ENCODE measurements at places on chromosomes 5 and 9. TPM values are rescaled to one million over a fixed set of nuclear protein-coding genes. Genes with fewer than 3 reads are reported as not detected.

- DNase-seq, result no peak
- no peaks in the 10 kb centered on the region for H3K36me3 ChIP-seq
- no peak overlapping the region for H3K27ac ChIP-seq
- peaks cover 6% of the 10 kb centered on the region for H3K27me3 ChIP-seq
- H3K4me3 ChIP-seq, result no peak overlapping the region
These were observed 49.6 kb upstream of the KIF2A start for GRCh38 chr5:62256161-62257019.

Gene CCL28
- total RNA-seq, result 0.05 TPM

- H3K27me3 ChIP-seq, result peaks cover 9% of the 10 kb centered on the region
- peaks cover 92% of the 10 kb centered on the region for H3K4me1 ChIP-seq
These were observed 9.4 kb downstream of the PDGFRB start for GRCh38 chr5:150146235-150146634.

GRCh38 chr9:76709020-76709419 lies 55.2 kb upstream of the PCA3 start:
- no peaks in the 10 kb centered on the region for H3K36me3 ChIP-seq
- peaks cover 59% of the 10 kb centered on the region for H3K27me3 ChIP-seq
- no peak overlapping the region for H3K27ac ChIP-seq
- no peak for DNase-seq
- no peaks in the 10 kb centered on the region for H3K4me1 ChIP-seq

Gene C5orf24
- total RNA-seq, result 53.4 TPM

DNA sequence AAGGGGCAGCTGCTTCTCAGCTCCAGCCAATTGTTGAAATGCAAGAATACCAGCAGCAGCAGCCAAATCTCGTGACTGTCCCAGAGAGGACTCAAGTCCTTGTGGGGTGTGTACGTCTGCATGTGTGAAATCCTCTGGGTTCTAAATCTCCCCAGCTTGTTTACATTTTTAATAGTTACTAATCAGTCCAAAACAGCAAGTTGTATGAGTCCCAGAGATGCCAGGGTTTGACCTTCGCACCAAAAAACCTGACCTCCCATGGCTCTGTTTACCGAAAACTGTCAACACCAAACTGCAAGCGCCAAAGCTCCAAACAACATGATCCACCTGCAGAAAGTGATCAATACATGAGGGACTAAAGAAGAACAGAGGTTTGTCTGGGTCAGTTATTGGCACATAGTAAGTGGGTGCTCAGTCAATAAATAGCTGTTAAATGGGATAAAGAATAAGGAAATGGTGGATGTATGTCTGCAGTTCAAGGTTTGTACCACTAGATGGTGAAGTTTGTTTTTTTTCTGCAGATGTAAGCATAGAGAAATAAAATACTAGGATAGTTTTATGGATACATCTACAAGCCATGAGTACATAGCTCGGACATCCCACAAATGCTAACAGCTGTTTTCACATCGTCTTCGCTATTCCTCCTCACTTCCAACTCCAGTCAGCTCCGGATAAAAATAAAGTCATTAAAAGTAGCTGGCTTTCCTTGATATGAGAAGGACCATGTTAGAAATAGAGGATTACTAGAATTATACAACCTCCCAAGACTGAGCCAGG lies 85.3 kb upstream of the ADRB2 start:
- peak overlapping the region; percentile 67 for H3K4me3 ChIP-seq
- H3K36me3 ChIP-seq, result no peaks in the 10 kb centered on the region
- H3K27me3 ChIP-seq, result peaks cover 2% of the 10 kb centered on the region
- H3K27ac ChIP-seq, result peak overlapping the region; percentile 44
- peak; percentile 79 for DNase-seq

GRCh38 chr5:134136221-134136631 lies 21.7 kb downstream of the TCF7 start:
- H3K27me3 ChIP-seq, result no peaks in the 10 kb centered on the region
- H3K27ac ChIP-seq, result no peak overlapping the region
- no peak overlapping the region for H3K4me3 ChIP-seq
- peaks cover 31% of the 10 kb centered on the region for H3K4me1 ChIP-seq
- H3K36me3 ChIP-seq, result peaks cover 10% of the 10 kb centered on the region
- DNase-seq, result no peak

Gene PCDHB10
- total RNA-seq, result 1.3 TPM

Gene PCAT7
- not detected for total RNA-seq

- peaks cover 39% of the 10 kb centered on the region for H3K36me3 ChIP-seq
- DNase-seq, result peak; percentile 89
- peaks cover 25% of the 10 kb centered on the region for H3K4me1 ChIP-seq
- H3K27me3 ChIP-seq, result peaks cover 1% of the 10 kb centered on the region
These were observed 52.1 kb downstream of the AQP7 start for GRCh38 chr9:33350310-33350709.

DNA sequence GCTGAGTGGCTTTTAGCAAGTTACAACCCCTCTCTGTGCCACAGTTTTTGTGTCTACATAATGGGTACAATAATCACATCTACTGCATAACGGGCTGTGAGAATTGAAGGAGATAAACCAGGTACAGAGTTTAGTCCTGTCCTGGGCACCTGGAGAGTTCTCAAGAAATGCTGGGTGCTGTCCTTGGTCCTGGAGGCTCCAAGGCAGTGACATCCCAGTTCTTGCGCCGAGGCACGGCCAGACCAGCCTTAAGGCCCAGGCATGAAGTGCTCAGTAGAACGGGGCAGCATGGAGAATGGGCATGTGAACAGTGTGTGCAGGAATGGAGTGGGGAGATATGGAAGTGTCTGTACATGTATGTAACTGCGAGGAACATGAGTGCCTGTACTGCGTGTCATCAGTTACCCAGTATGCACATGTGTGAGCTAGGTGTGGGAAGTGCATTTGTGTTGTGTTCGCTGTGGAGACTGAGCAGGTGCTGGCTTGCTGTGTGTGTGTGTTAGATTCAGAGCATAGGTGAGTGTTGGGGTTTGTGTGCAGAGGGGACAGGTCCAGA lies 6.3 kb upstream of the UNC5A start:
- no peaks in the 10 kb centered on the region for H3K4me1 ChIP-seq
- peaks cover 9% of the 10 kb centered on the region for H3K27me3 ChIP-seq
- no peak overlapping the region for H3K27ac ChIP-seq
- no peaks in the 10 kb centered on the region for H3K36me3 ChIP-seq
- no peak overlapping the region for H3K4me3 ChIP-seq

- H3K27me3 ChIP-seq, result no peaks in the 10 kb centered on the region
- DNase-seq, result no peak
- peaks cover 4% of the 10 kb centered on the region for H3K36me3 ChIP-seq
- peak overlapping the region; percentile 8 for H3K4me3 ChIP-seq
These were observed 5.5 kb upstream of the LOX start for GRCh38 chr5:122083535-122083934.

DNA sequence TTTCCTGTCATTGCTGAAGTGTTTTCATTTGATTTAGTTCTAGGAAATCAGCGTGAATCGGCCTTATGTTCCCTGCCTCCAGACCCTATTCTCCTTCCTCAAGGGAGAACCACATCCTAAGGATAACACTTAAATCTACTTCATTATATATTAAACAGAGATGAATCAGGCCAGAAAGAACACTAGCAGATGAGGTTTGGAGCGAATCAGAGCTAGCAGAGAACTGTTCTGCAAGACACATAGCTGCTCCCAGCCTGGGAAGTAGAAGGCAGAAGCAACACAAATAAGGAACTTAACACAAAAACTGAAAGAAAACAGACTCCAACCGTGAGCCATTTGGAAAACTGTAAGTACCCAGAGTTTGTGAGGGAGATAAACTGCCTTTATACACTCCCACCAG lies 718.2 kb downstream of the SEMA5A start:
- H3K4me1 ChIP-seq, result peaks cover 79% of the 10 kb centered on the region
- DNase-seq, result peak; percentile 12
- H3K4me3 ChIP-seq, result peak overlapping the region; percentile 2
- peaks cover 5% of the 10 kb centered on the region for H3K36me3 ChIP-seq

GRCh38 chr9:84228130-84228720 lies 112.3 kb downstream of the SLC28A3 start:
- peaks cover 10% of the 10 kb centered on the region for H3K27me3 ChIP-seq
- no peaks in the 10 kb centered on the region for H3K36me3 ChIP-seq
- H3K4me1 ChIP-seq, result no peaks in the 10 kb centered on the region
- DNase-seq, result no peak
- no peak overlapping the region for H3K27ac ChIP-seq

Gene C9orf153
- total RNA-seq, result not detected

GRCh38 chr9:4157584-4158499 lies 142.0 kb downstream of the GLIS3 start:
- H3K4me3 ChIP-seq, result no peak overlapping the region
- peaks cover 10% of the 10 kb centered on the region for H3K36me3 ChIP-seq
- H3K4me1 ChIP-seq, result peaks cover 9% of the 10 kb centered on the region
- H3K27ac ChIP-seq, result no peak overlapping the region
- peaks cover 3% of the 10 kb centered on the region for H3K27me3 ChIP-seq

Gene LCN15
- not detected for total RNA-seq

Gene ACTBL2
- not detected for total RNA-seq

GRCh38 chr9:109967651-109968642 lies 187.9 kb downstream of the PALM2AKAP2 start:
- no peaks in the 10 kb centered on the region for H3K36me3 ChIP-seq
- no peak overlapping the region for H3K4me3 ChIP-seq

Gene RNF38
- 17.2 TPM for total RNA-seq

DNA sequence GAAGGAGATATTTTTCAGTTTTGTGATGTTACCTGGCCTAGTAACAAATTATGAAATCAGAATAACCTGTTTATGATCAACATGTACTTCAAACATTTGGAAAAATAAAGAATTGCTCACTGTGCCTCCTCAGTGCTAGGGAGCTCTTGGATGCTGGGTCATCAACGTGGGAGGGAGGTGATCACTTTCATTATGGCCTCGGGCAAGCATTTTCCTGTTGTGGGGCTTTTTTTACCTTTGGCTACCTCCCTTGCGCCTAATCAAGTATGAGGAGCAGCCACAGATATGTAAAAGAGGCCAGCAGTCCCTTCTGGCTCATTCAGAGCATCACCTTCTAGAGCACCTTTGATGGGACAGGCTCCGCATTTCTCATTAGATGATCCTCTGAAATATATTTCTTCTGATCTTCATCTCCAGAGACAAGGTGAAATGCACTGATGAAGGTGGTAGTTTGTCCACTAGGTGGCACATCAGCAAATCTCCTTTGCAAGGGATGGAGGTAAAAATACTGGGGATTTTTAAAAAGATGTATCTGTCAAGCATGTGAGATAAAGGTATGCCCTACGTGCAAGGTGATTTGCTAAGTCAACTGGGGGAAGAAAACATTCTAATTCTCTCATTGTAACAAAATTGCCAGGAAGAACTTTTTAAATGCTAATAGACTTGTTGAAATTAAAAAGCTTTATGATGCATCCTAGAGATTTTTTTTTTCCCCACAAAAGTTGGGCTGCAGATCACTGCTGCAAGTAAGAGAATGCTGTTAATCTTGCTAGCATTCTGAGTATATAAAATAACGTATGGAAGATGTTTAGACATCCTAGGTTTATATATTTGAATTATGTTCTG lies 218.2 kb downstream of the MAST4 start:
- no peak overlapping the region for H3K27ac ChIP-seq
- peak; percentile 57 for DNase-seq
- no peak overlapping the region for H3K4me3 ChIP-seq
- peaks cover 20% of the 10 kb centered on the region for H3K27me3 ChIP-seq
- H3K4me1 ChIP-seq, result no peaks in the 10 kb centered on the region

DNA sequence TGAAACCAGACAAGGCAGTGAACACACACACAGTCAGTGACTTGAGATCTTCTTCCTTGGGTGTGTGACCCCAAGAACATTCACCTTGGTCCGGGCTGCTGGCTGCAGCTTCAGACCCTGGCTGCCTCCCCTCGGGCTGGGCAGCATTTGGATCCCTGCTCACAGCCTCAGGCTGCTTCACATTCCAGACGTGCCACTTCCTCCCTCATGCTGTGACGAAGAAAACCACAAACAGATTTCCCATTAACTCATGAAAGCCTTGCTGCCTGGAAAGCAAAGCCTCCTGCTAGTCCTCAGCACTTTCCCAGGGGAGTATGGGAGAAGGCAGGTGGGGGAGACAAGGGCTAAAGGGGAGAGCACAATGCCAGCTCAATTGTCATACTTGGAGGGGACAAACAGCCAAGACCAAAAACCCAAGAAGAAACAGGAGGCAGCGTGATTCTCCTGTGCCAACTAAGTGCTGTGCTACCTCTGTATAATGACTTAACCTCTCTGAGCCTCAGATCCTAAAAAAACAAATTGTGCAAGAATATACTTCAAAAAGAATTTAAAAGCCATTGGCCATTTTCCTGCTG lies 594.6 kb upstream of the BRINP1 start:
- peaks cover 27% of the 10 kb centered on the region for H3K4me1 ChIP-seq
- peak overlapping the region; percentile 76 for H3K4me3 ChIP-seq
- H3K27me3 ChIP-seq, result peaks cover 2% of the 10 kb centered on the region
- H3K36me3 ChIP-seq, result no peaks in the 10 kb centered on the region
- DNase-seq, result peak; percentile 89

DNA sequence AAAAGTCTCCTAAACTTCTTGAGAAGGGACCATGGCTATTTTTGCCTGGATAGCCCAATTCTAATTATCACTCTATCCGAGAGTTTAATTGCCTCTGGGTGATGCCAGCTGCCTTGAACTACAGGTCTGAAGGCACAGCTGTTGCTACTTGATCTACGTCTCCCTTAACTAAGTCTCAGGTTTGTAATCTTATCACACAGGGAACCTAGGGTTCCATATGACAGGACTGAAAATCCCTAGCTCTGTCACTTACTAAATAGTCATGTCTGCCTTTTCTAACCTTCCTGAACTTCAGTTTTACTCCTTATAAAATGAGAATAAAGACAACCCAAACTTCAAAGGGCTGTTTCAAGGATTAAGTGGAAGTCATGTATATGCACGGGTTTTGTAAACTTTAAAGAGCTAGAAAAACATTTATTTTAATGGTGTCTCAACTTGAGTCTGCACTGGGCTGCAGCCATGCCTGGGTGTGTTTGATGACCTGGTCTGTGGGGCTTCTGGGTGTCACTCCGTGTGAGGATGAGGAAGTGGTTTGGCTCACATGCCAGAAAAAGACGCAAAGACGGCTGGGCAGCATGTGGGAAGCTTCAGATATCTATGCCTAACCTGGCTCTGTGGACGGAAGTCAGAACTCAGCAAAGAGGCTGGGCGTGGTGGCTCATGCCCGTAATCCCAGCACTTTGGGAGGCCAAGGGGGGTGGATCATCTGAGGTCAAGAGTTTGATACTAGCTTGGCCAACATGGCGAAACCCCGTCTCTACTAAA lies 129.3 kb upstream of the SLC44A1 start:
- DNase-seq, result no peak
- peaks cover 8% of the 10 kb centered on the region for H3K4me1 ChIP-seq
- no peak overlapping the region for H3K27ac ChIP-seq
- H3K27me3 ChIP-seq, result peaks cover 5% of the 10 kb centered on the region

DNA sequence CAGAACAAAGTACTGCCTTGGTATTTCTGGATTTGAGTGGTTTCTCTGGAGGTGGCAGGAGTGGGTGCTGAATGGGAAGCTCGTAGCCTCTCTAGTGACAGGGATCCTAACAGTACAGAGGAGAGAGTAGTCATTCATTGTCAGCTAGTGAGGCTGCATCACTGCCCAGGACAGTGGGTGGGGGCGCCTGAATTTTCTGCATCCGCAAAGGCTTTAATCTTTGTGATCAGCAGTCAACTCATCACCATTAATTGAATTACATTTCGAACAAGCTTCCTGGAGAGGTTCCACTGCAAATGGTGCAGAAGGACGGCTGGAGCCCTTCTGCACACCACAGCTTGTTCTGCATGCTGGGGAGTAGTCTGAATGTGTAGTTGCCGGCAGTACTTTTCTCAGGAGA lies 77.5 kb downstream of the HSPA4 start:
- no peaks in the 10 kb centered on the region for H3K4me1 ChIP-seq
- H3K36me3 ChIP-seq, result no peaks in the 10 kb centered on the region
- no peak overlapping the region for H3K27ac ChIP-seq
- no peak for DNase-seq
- H3K4me3 ChIP-seq, result no peak overlapping the region
- H3K27me3 ChIP-seq, result peaks cover 12% of the 10 kb centered on the region
